ENCODE measurements at places on chromosomes 7 and 10.

- DNase-seq = no peak
Observed at GRCh38 chr7:47681249-47681810, 99.4 kb upstream of the TNS3 start.

DNA sequence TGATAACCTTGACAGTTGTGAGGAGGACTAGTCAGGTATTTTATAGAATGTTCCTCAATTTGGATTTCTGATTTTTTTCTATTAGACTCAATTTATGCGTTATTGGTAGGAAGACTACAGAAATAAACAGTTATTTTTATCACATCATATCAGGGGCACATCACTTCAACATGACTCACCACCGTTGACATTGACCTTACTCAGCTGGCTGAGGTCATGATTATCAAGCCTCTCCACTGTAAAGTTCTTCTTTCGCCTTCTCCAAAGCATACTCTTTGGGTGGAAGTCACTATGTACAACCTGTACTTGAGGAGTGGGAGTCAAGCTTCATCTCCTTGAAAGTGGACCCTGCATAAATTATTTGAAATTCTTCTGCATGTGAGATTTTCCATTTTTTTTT is 194.3 kb upstream of the IGFBP3 start:
- DNase-seq = no peak

- peak; percentile 22 for DNase-seq
Observed at GRCh38 chr10:11515596-11516430, 95.6 kb downstream of the USP6NL start.

DNA sequence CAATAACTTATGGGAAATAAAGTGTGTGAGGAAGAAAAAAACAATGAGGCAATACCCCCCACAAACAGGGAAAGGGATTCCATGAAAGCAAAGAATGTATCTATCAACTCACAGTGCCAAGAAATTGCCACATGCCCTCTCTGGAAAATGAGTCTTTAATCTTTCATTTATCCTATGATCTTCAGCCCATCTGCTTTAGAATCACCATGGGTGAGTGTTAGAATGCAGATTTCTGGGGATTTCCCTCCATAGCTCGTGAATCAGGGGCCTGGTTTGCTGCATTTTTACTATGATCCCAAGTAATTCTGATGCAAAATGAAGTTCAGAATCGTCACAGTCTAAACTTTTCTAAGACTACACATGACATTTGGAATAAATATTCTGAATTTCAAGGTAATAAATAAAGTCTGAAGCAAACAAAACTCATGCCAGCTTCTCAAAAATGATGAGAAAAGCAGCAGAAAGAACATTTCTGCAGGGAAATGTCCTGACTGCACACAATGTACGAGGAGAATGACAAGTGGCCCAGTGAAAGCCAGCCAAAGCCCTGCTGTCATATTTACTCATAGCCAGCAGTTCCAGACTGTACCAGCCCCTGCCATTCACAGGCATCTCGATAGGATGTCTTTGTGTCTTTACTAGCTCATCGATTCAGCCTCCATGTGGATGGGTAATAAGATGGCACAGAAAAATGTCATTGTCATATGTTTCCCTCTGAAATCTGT is 167.1 kb downstream of the ELMO1 start:
- DNase-seq = no peak

GRCh38 chr10:36531621-36532020 is 593.8 kb upstream of the ANKRD30A start:
- DNase-seq = no peak

GRCh38 chr10:114304571-114305421 is 65.7 kb downstream of the VWA2 start:
- DNase-seq = peak; percentile 51

DNA sequence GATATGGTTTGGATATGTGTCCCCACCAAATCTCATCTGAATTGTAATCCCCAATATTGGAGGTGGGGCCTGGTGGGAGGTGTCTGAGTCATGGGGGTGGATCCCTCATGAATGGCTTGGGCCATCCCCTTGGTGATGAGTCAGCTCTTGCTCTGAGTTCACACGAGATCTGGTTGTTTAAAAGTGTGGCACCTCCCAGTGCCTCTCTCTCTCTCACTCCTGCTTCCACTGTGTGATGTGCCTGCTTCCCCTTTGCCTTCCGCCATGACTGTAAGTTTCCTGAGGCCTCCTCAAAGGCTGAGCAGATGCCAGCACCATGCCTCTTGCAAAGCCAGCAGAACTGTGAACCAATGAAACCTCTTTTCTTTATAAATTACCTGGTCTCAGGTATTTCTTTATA is 4.8 kb upstream of the GCK start:
- DNase-seq = peak; percentile 29

DNA sequence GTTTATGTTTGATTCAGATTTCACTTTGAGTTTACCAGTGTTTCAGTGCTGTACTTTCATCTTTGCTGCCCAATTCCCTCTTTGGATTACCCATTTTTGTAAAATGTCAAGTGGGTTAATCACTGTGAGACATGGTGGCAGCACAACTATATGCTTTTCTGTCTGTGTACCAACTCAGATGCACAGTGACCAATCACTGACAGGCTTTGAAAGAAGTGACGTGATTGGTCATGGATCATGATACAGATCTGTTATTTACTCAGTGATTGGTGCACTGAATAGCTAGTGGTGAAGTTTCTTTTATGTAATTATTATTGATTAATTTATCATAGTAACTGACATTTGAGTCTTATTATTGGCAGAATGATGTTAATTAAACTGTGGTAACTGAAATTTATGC is 126.9 kb downstream of the SDK1 start:
- DNase-seq = no peak

- DNase-seq = no peak
Observed at GRCh38 chr10:62388328-62388727, 14.2 kb downstream of the ZNF365 start.

DNA sequence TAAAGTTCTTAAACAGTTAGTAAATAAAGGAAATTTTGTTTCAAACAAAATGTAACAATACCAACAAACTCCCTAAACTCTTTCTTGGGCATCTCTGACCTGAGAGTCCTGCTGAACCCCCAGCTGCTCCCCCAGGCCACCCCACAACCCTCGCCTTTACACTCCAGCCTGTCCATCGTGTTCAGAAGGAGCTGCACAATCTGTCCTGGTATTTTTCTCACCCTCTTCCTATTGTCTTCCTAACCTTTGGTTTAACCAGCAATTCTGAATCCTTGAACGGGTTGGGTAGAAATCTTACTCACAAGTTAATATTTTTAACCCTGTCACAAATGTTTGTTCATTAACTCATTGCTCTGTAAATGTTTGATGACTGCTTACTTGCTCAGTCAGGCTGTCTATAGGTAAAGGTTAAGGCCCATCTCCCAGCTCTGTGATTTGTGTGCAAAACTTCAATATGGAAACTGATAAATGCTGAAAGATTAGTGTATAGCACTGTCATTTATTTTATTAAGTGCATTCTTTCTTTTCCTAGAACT is 16.8 kb downstream of the SFRP4 start:
- no peak for DNase-seq

DNA sequence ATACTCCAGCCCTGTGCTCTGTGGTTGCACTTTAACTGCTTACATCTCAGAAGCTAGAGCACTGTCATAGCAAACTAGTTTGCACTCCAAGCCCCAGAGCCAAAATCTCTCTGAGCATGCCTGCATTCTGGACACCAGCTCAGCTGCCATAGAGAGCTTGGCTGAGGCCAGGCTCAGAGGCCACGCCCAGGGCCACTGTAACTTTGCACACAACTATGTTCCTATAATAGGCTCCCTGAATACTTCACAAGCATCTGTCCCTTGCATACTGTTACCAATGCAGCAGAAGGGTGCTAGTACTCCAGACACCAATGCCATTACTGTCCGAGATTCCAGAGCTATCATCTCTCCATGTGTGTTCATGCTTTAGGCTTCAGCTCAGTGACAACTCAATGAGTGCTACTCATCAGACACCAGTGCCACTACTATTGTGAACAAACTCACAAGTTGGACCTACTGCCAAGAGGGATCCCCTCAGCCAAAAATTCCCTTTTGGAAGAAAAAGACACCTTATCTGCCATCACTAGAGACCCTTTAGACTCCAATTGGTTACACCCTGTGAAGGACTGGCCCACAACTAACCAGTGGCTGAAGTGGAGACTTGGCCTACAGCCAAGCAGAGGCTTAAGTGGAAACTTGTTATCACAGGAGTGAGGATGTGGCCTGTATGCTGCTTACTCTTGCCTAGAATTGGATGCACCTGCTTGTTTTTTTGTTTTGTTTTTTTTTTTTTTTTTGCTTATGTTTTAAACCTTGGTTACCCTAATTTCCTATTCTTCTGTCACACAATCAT is 211.6 kb upstream of the MAGI2 start:
- DNase-seq = no peak

DNA sequence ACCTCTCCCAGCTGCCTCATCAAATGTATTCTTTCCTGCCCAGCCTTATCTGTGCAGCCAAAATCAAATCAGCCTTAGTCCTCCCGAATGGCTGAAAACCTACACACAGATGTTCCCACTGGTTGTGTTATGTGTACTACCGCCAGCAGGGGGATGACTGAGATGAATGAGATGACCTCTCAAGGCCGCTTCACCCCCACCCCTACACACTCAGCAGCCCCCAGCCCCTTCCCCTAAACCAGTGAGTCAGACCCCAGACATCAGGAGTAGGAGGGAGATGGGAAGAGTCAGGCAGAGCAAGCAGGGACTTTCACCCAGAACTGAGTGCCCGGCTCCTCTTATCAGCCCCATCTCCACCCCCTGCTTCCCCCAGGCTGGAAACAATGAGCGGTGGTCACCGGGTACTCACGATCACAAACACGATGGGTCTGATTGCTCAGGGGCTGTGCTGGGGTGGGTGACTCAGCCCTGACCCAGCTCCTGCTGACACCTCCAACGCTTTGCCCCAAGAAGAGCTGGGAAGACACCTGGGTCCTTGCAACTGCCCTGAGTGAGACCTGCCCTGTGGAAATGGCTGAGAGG is 6.5 kb upstream of the C10orf105 start:
- peak; percentile 79 for DNase-seq

DNA sequence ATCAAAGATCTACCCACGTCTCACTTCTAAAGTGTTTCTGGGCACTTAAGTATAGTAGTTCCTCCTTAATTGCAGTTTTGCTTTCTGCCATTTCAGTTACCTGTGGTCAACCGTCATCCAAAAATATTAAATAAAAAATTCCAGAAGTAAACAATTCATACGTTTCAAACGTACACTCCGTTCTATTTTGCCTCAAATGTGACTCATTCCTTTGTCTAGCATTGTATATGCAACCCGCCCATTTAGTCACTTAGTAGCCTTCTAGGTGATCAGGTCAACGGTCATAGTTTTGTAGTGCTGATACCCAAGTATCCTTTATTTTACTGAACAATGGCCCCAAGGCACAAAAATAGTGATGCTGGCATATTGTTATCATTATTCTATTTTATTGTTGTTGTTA is 33.8 kb downstream of the HGF start:
- DNase-seq = no peak

GRCh38 chr10:11610166-11610825 is 1.2 kb downstream of the USP6NL start:
- DNase-seq = no peak

DNA sequence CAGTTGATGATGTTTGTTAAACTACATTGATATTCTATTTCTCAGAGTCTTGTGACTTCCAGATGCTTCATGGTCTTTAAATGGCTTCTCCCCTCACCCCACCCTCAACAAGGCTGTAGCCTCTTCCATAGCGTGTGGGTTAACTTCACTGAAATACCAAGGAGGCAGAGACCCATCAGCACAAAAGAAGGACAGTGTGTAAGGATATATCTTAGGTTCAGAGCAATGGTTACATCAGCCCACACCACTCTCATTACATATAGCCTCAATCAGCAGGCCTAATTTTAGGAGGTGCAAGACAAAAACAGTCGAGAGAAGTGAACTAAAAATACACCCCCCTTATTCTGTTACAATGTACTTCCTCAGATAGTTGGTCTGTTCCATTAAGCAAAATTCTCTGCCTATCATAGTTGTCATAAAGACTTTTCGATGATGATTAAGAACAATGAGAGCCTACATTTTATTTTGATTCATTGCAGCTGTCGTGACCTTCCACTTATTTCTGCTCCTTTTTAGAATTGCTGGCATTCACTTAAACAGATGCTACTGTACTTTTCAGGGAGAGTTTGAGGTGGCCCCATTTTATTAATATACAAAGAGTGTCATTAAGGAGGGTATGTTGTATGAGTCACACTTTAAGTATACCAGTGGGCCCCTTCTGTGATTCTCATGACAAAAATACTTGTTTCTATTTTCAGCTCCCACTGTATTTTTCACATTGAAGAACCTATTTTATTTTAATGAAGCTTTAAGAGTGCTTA is 52.1 kb downstream of the WIPF3 start:
- no peak for DNase-seq

DNA sequence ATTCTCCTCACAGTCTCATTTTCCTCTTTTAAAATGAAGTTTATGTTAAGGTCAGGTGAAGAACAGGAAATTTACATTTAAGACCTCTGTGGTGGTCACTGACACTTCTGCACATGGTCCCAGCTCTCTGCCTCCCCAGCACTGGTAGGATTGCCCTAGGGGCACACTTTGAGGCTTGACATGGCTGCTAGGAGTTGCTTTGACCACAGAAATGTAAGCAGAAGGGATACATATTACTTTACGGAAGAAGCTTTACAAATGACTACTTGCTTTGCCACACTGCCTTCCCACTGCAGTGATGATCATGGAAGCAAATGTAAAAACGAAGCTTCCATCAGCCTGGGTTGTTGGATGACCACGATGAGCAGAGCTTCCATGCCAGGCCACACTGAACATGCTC is 53.1 kb upstream of the RSU1 start:
- DNase-seq = no peak

- DNase-seq = no peak
Observed at GRCh38 chr10:11856678-11857077, 33.5 kb downstream of the PROSER2 start.

DNA sequence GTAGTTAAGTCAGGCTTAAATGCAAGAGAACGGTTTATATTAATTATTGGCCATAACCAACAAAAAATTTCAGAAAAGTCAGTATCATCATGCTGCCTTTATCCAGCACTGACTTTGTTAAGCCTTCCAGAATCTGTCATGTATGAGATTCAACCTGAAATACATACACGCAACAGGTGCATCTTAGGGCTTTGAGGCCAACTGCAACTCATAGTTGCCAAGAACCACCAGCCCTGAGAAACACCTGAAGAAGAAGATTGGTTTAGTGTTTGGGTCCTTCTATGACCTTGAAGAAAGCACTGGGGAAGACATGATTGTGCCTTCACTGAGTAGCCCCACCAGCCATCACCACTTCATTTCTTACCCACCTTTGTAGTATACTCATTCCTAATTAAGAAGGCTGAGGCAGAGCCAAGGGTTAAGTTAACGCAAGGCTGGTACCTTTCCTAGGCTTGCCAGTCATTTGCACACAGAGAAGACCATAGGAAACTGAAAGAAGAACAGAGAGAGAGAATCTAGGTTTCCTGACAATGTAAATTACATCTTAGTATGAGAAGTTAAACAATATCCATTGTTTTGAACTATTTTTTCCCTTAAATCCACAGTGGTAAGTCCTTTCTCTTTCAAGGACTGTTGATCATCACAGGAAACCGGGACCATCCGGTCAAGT is 200.1 kb upstream of the PRKCQ start:
- no peak for DNase-seq

DNA sequence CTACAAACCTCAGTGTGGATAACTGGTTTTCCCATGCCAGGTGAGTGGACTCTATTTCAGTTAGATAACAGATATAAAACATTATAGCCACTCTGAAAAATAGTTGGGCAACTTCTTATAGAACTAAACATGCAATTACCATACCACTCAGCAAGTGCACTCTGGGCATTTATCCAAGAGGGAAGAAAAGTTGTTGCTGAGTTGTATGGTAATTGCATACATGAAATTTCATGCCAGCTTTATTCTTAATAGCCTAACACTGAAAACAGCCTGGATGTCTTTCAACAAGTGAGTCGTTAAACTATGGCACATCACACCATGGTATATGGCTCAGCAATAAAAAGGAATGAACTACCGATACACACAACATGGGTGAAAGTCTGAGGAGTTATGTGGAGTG is 10.6 kb upstream of the UPP1 start:
- no peak for DNase-seq
